Lower lobe of right lung (tissue), 2 donors: ENCODE measurements at places on chromosomes 16 and 17.

DNA sequence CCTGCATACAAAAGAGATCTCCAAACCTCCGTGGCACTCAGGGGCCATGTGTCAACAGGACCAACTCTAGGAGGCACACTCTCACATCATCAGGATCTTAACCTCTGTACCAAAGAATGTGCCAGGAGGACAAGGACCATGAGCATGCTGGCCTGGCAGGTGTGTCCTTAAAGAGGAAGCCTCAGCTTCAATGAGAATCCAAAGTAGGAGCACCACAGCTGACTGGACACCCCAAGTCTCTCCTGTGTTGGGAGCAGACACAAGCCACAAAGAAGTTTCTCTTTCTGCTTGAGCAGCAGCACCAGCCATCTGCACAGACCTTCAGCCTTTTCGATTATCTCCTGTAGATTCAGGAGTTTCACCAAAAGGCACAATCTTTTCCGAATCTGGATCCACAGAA is 1734.5 kb downstream of the TP53TG3F start:
- DNase-seq = no peak

- DNase-seq = no peak
Measured at GRCh38 chr17:2266045-2266864, 37.3 kb downstream of the SMG6 start.

- no peak for DNase-seq
Measured at GRCh38 chr17:59094861-59095530, 11.7 kb downstream of the TRIM37 start.

GRCh38 chr17:7393613-7394451 is 493 bp downstream of the PLSCR3 start:
- DNase-seq = no peak

- no peak for DNase-seq
Measured at GRCh38 chr17:60631119-60631518, 31.1 kb downstream of the PPM1D start.

DNA sequence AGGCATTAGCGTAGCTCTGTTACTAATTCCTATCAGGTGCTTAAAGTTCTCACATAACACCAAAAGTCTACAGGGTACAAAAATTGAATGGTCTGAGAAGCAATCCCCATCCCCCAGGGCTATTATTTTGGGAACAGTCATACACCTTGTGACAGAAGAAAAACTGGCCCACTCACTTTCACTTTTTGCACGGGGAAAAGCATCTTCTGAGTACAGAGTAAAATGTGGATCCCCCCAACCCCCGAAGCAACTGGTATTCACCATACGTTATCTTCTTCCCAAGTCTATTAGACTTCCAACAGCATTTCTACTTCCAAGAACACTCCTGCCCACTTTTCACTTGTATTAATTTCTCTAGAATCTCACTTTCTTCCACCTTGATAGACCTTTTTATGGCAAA is 11.8 kb downstream of the GGA3 start:
- no peak for DNase-seq

DNA sequence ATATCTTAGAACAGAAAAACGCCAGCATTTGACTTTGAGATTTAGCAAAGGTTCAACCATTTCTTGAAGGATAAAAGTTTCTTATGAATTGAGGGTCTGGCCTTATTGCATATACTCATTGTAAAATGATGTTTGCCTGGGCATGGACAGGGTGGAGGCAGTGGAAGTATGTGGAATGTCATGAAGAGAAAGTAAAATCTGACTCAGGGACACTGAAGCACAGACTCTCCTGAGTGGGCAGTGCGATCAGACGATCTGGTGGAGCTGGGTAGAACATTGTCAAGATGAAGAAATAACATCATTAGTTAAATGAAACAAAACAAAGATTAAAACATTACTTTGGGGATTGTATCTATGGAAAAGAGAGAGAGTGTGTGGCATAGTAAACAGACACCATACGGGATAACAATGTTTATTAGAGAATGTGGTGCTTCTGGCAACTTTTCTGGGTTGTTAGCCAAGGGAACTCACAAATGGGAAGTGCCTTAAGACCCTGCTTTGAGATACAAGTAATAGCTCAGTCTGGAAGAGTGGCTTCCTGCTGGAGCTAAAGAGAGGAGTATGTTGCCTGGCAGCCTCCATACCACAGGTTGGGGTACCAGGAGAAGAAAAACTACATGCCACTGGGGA is 4.4 kb downstream of the MAP3K3 start:
- no peak for DNase-seq

- no peak for DNase-seq
Measured at GRCh38 chr17:63436523-63437110, 9.5 kb downstream of the CYB561 start.

- DNase-seq = no peak
Measured at GRCh38 chr16:27356794-27357193, 43.0 kb downstream of the IL4R start.
